ENCODE measurements at places on chromosomes 4 and X.

GRCh38 chr4:80069837-80070731, 2.9 kb downstream of the ANTXR2 start:
- H3K4me1 ChIP-seq, result peaks cover 37% of the 10 kb centered on the region
- H3K27me3 ChIP-seq, result no peaks in the 10 kb centered on the region
- H3K27ac ChIP-seq, result no peak overlapping the region
- peaks cover 28% of the 10 kb centered on the region for H3K36me3 ChIP-seq
- H3K4me3 ChIP-seq, result peak overlapping the region; percentile 93
- no peak for DNase-seq

- H3K4me3 ChIP-seq, result no peak overlapping the region
- no peak overlapping the region for H3K27ac ChIP-seq
- no peaks in the 10 kb centered on the region for H3K36me3 ChIP-seq
- H3K4me1 ChIP-seq, result no peaks in the 10 kb centered on the region
- no peak for DNase-seq
Measured at GRCh38 chrX:39946822-39947221, 150.9 kb downstream of the BCOR start.

GRCh38 chr4:2937146-2937857, 25.9 kb downstream of the NOP14 start:
- no peak overlapping the region for H3K4me3 ChIP-seq
- H3K27ac ChIP-seq, result peak overlapping the region; percentile 63
- H3K27me3 ChIP-seq, result no peaks in the 10 kb centered on the region
- DNase-seq, result peak; percentile 87
- peaks cover 58% of the 10 kb centered on the region for H3K36me3 ChIP-seq
- H3K4me1 ChIP-seq, result peaks cover 42% of the 10 kb centered on the region

- no peak for DNase-seq
- H3K4me3 ChIP-seq, result no peak overlapping the region
- H3K27me3 ChIP-seq, result no peaks in the 10 kb centered on the region
- H3K27ac ChIP-seq, result no peak overlapping the region
Measured at GRCh38 chrX:28920153-28920943, 333.1 kb downstream of the IL1RAPL1 start.

- peak overlapping the region; percentile 97 for H3K27ac ChIP-seq
- DNase-seq, result peak; percentile 53
- H3K27me3 ChIP-seq, result no peaks in the 10 kb centered on the region
- H3K4me1 ChIP-seq, result peaks cover 20% of the 10 kb centered on the region
- peak overlapping the region; percentile 84 for H3K4me3 ChIP-seq
- H3K36me3 ChIP-seq, result peaks cover 14% of the 10 kb centered on the region
Measured at GRCh38 chr4:2007804-2008670, 737 bp downstream of the NELFA start.

DNA sequence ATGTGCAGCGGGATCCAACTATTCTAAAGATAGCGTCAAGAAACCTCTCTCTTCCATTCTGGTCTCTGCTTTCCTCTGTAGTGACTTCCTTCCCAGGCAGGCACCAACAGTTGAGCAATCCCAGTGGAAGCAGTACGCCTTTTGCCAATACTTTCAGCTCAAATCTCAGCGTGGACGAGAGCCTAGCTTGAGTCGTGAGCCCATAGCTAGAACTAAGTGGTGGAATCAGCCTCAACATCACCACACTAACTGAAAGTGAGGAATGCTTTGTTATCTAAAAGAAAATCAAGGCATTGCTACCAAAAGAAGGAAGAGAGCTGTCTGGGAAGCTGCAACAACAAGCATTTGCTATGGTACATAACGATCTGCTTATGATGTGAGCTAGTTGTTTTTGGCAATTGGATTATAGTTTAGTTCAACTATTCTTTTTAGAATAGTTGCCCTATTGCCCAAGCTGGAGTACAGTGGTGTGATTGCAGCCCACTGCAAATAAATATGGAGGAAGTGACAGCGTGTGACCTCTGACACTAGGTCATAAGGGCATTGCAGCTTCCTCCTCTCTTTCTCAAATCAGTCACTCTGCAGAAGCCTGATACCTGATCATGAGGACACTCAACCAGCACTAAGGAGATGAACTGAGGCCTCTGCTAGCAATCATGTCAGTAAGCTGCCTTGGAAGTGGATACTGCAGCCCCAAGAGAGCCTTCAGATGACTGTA, 24.7 kb upstream of the FRYL start:
- H3K27me3 ChIP-seq, result no peaks in the 10 kb centered on the region
- no peak overlapping the region for H3K4me3 ChIP-seq
- no peaks in the 10 kb centered on the region for H3K4me1 ChIP-seq
- no peaks in the 10 kb centered on the region for H3K36me3 ChIP-seq
- DNase-seq, result no peak
- H3K27ac ChIP-seq, result no peak overlapping the region

DNA sequence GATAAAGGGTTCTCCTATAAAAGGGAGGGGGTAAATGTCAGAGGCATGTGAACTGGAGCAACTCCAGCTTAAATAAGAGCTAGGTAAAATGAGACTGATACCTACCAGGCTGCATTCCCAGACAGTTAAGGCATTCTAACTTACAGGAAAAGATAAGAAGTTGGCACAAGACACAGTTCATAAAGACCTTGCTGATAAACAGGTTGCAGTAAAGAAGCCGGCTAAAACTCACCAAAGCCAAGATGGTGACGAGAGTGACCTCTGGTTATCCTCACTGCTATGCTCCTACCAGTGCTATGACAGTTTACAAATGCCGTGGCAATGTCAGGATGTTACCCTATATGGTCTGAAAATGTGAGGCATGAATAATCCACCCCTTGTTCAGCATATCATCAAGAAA, 13.1 kb upstream of the SULT1B1 start:
- H3K27ac ChIP-seq, result no peak overlapping the region
- no peaks in the 10 kb centered on the region for H3K36me3 ChIP-seq
- DNase-seq, result no peak

GRCh38 chr4:56690393-56690792, 9.3 kb upstream of the HOPX start:
- no peaks in the 10 kb centered on the region for H3K27me3 ChIP-seq
- H3K36me3 ChIP-seq, result no peaks in the 10 kb centered on the region
- no peak overlapping the region for H3K4me3 ChIP-seq
- no peak for DNase-seq
- H3K4me1 ChIP-seq, result peaks cover 9% of the 10 kb centered on the region
- H3K27ac ChIP-seq, result no peak overlapping the region

- no peaks in the 10 kb centered on the region for H3K27me3 ChIP-seq
- no peaks in the 10 kb centered on the region for H3K36me3 ChIP-seq
- peak overlapping the region; percentile 43 for H3K4me3 ChIP-seq
- H3K4me1 ChIP-seq, result no peaks in the 10 kb centered on the region
- H3K27ac ChIP-seq, result peak overlapping the region; percentile 53
- no peak for DNase-seq
Measured at GRCh38 chrX:50643525-50644137, 170.4 kb downstream of the SHROOM4 start.

- no peak for DNase-seq
- H3K27ac ChIP-seq, result no peak overlapping the region
- no peaks in the 10 kb centered on the region for H3K27me3 ChIP-seq
- H3K4me1 ChIP-seq, result no peaks in the 10 kb centered on the region
- H3K36me3 ChIP-seq, result no peaks in the 10 kb centered on the region
Measured at GRCh38 chr4:126532527-126532926, 1100.2 kb upstream of the INTU start.
